ENCODE measurements at places on chromosomes 2 and 18.

GRCh38 chr2:58702302-58702885 is 461.3 kb upstream of the FANCL start:
- DNase-seq: no peak

GRCh38 chr2:137865954-137866540 is 98.2 kb upstream of the HNMT start:
- DNase-seq: no peak

- DNase-seq: no peak
Measured at GRCh38 chr2:10935953-10936942, 24.5 kb downstream of the KCNF1 start.

GRCh38 chr2:218172845-218173244 is 6.1 kb upstream of the CXCR1 start:
- DNase-seq: no peak

- DNase-seq: peak; percentile 84
Measured at GRCh38 chr2:231674587-231675338, 33.6 kb upstream of the PTMA start.

DNA sequence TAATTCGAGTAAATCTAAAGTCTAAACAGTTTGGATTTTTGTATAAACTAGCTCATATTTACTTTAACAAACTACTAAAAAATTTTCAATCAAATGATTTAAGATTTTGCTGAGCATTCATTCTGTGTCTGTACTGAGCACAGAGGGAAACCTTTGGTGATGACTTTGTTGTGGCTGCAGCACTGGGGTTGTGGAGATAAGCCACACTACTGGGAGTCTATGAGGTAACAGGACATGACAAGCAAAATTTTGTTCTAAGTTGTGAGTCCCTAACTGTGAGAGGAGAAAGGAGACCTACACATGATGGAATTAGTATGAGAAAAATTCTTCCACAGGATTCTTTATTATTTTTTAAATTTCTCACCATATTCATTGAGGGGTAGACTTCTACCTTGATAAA is 933.7 kb upstream of the LRATD1 start:
- no peak for DNase-seq

DNA sequence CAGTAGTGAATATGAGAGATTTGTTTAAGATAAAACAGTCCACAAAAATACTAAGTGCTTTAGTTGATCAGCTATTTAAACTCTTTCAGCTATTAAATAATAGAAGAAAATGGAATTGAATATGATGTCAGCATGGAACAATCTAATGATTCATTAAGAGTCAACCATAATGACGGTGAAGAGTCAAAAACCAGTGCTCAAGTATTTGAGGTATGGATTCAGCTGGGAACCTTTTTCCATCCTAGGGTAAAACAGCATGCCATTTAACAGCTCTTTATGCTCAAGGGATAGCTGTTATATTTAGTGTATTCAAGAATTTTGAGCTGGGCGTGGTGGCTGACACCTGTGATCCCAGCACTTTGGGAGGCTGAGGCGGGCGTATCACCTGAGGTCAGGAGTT is 29.7 kb downstream of the CARF start:
- DNase-seq: no peak

- DNase-seq: no peak
Measured at GRCh38 chr18:63774511-63774910, 707 bp upstream of the SERPINB7 start.

GRCh38 chr2:1546901-1547300 is 133.6 kb downstream of the TPO start:
- DNase-seq: no peak

GRCh38 chr2:187617905-187618304 is 63.7 kb upstream of the TFPI start:
- DNase-seq: no peak

DNA sequence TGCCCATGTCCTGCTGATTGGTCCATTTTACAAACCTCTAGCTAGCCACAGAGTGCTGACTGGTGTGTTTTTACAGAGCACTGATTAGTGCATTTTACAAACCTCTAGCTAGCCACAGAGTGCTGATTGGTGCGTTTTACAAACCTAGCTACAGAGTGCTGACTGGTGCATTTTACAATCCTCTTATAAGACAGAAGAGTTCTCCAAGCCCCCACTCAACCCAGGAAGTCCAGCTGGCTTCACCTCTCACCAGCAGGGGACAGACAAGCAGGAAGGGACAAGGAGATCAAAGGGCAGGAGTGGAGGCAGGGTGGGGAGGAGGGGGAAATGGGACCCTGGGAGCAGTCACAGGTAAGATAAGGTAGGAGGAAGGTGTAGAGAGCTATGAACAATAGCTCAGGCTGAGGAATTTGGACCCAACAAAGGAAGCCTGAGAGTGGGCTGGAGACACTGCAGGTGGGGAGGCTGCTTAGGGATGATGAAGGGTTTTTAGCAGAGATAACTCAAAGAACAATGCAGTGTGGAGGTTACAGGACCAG is 37.1 kb downstream of the SH2D6 start:
- no peak for DNase-seq

DNA sequence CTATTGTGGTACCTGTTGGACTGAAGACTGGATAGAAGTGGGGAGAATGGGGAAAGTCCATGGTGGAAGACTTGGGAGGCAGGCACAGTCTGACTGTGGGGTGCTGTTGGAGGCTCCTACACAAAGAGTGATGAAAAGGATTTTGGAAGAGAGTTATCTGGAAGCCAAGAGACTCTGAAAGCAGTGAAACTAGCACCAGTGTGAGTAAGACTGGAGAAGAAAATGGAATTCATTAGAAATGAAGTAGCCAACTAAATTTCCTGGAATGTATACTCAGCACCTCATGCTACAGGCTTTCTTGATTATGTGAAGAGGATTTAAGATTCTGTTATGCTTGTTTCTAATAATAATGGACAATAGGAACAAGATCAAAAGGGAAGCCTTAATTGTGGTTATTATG is 27.7 kb downstream of the ELP2 start:
- DNase-seq: no peak

DNA sequence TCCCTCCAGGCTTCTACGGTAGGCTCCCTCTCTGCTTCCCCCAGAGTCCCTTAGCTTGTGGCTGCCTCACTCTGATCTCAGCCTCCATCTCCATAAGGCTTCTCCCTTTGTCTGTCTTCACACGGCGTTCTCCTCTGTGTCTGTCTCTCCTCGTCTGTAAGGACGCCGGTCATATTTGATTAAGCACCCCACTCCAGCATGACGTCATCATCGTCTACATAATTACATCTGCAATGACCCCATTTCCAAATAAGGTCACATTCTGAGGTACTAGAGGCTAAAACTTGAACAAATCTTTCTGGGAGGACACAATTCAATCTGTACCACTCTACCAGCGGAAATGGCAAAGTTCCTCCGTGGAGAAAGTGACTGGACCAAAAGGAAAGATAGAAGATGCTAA is 8.3 kb upstream of the COL6A3 start:
- DNase-seq: no peak

GRCh38 chr2:170578606-170579005 is 136.5 kb upstream of the SP5 start:
- DNase-seq: no peak

DNA sequence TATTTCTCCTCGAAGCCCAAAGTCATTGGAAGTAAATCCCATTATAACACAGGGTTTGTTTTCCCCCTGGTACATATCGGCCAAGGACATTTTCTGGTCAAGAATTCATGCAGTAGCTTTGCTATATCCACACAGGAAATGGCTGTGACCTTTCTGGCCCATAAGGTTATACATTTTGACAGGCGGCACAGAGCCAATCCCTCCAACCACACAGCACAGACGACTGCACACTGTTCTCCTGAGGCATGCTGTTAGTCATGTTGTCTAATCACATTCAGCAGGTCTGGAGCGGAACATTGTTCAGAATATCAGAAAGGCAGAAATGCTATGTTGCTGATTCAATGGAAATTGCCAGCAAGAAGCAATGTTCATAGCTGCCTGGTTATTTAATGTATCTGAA is 742.3 kb upstream of the SLC8A1 start:
- DNase-seq: no peak

GRCh38 chr18:48230467-48231113 is 178.6 kb downstream of the ZBTB7C start:
- DNase-seq: no peak

DNA sequence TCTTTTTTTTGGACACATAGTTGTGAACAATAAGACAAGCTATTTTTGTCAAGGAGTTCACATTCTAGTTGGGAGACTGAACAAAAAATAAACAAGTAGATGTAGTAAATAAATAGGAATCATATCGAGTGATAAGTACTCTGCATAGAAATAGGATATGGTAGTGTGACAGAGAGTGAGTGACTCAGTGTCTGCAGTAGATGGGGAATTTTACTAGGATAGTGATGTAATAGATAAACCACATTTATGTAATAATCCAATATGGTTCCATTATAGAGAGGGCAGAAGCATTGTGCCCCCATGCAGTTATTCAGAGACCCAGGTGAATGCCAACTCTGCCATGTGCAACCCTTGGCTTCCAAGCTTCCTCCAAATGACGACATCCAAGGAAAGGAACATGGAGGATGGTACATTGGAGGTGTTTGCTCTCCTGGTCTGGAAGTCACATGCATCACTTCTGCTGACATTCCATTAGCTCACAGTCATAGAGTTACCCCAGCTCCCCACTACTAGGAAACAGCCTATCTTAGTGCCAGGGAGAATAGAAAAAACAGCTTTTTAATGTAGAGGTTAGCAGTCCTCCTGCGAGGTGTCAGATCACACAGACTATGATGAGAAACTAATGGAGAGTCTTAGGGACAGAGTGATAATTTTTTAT is 595.4 kb downstream of the NYAP2 start:
- no peak for DNase-seq

DNA sequence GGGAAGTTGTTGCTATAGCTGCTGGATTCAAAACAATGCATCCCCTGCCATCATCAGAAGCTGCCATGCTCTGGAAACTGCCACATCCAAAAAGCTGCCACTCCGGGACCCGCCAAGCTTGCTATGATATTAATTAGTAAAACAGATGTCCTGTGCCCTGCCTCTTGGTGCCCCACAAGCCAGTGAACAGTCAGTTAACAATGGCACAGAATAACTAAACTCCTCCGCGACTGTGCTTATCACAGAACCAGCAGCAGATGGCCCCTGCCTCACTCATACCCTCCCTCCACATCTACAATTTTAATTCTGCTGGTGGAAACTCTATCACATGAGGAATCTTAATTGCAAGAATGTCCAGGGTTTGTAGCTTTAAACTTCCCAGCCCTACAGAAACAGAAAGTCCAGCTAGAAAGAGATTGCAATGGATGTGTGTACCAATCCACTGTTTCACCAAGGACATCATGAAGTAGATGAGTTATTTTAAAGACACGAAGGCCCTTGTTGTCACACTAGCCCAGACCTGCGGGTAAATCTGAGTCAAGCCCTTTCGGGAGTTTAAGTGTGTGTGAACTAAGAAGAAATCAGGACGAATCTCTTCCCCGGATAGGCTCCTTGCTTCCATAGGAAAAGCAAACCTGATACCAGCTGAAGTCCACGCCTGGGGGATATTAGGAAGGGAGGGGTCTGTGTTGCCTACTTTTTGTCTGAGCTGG is 7.4 kb upstream of the ACYP2 start:
- DNase-seq: no peak

GRCh38 chr2:110847651-110848050 is 115.3 kb downstream of the ACOXL start:
- DNase-seq: no peak

- no peak for DNase-seq
Measured at GRCh38 chr2:140842110-140842509, 1288.7 kb downstream of the LRP1B start.

DNA sequence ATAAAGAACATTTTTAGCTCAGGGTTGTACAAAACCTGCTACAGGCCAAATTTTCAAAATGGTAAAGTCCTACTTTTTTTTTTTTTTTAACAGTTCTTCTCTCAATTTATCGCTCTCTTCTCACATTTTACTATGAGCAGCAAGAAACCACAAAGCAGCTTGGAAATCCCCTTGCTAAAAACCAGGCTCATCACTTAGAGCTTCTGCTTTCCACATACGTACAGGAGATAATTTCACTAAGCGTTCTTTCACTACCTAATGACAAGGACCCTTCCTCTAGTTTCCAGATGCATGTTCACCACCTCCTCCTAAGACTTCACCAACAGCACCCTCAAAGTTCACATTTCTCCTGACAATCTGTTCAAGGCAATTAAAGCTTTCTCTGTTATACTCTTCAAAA is 294.9 kb upstream of the CYRIA start:
- no peak for DNase-seq

GRCh38 chr2:178846458-178846802 is 39.2 kb upstream of the TTN start:
- DNase-seq: no peak

DNA sequence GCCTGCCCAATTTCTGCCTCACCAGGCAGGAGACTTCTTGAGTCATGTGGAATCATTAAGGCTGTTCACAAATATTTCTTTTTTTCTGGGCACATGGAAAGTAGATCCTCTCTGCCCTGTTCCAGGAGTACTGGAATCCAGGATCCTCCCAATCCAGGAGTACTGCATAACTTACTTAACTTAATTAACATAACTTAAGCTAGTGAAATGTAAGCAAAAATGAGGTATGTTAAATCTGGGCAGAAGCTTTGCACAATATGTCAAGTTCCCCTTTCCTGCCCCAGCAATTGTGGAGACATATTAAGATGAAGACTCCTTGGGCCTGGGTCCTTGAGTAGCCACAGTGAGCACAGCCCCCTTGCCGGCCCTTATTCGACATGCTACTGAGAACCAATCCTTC is 3.2 kb downstream of the CD207 start:
- DNase-seq: no peak

DNA sequence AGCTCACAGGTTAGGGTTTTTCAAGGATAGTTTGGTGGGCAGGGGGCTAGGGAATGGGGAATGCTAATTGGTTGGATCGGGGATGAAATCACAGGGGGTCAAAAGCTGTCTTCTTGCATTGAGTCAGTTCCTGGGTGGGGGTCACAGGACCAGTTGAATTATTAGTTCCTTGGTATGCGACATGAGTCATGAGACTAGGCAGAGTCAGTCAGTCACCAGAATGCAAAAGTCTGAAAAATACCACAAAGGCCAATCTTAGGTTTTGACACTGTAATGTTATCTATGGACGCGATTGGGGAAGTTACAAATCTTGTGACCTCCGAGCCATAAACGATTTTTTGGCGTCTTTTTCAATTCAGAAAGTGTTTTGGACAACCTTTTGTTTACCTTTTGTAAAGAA is 101.2 kb downstream of the ZNF519 start:
- no peak for DNase-seq

- DNase-seq: no peak
Measured at GRCh38 chr2:54559593-54560145, 103.5 kb downstream of the SPTBN1 start.

- no peak for DNase-seq
Measured at GRCh38 chr18:59874166-59874565, 25.6 kb upstream of the PMAIP1 start.

DNA sequence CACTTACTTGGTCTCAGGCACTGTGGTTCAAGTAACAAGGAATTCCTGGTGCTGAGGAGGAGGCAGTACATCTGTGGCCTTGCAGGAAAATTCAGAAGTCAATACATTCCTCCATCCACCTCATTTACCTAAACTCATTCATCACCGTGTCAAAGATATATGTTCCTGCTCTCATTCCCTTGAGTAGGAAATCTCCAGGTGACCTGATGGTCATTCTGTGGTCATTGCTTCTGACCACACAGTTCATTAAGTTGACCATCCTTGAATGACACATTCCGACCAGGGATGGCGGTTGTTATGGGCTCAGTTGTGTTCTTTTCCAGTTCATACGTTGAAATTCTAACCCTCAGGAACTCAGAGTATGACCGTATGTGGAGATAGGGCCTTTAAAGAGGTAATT is 2.1 kb upstream of the STK17B start:
- no peak for DNase-seq

GRCh38 chr2:31413862-31414550 is 536 bp downstream of the XDH start:
- DNase-seq: no peak

GRCh38 chr2:120461092-120461491 is 115.2 kb downstream of the INHBB start:
- no peak for DNase-seq

Data from cardiac septum (tissue), 1 donor.